ENCODE measurements at places on chromosomes 4 and X.

DNA sequence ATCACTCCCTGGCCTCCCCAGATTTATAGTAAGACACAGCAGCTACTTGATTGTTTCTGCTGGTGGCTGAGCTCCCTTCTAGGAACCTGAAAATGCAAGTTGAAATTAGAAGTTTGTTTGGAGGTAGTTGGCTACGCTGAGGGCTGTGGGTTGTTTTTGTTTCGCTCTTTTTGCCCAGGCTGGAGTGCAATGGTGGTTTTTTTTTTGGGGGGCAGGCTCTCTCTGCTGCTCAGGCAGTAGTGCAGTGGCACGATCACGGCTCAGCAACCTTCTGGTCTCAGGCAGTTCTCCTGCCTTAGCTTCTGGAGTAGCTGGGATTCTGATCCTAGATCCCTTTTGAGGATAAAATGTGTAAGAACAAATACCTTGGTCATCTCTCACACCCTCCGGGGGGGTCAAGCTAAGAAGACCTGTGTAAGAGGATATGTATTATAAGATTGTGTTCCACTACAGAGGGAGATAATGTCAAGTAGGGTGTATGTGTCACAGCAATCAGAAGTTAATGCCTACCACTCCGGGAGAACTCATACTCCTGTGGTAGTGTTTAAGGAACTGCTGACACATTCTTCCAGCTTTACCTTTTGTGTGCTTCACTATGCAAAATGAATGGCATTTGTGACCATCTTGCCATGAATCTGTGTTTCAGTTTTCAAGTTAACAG is 9.7 kb downstream of the JADE1 start:
- DNase-seq: no peak

DNA sequence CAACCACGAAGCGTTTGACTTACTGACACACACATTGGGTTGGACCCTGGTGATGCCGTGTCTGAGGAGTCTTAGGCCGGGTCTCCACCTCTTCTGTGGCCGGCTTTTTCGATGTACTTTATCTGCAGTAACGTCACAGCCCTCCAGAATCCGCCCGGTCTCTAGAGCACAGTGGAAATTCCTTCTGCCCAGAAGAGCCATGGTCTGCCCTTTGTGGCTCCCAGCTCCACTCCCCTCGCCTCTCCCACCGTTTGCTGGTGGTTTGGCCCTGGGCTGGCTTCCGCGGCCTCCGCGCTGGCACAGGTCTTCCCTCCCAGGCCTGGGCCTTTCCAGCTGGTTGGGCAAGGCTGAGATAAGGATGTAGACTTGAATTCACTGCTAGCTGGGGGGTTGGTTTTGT is 4.3 kb downstream of the MAEA start:
- DNase-seq: no peak

GRCh38 chr4:20348411-20348810 is 96.7 kb downstream of the SLIT2 start:
- DNase-seq: no peak

DNA sequence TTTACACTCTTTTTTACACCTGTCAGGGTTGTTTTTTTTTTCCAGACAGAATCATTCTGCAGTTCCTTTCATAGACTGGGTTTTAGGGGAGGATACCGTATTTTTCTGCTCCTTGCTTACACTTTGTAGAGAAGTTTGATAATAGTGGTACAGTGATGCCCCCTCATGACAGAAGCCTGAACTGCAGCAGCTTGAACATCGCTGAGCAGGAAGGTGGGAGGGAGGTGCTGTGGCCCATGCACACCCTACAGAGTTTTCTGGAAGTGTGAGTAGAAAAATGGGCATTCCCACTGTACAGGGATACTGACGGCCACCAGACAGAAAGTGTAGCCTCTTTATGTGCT is 54.5 kb downstream of the RAB40A start:
- peak; percentile 4 for DNase-seq

GRCh38 chr4:187309456-187309855 is 585.8 kb upstream of the FAT1 start:
- no peak for DNase-seq

GRCh38 chrX:27186671-27187070 is 276.5 kb downstream of the PPP4R3C start:
- DNase-seq: no peak

- DNase-seq: no peak
These were observed 278.5 kb downstream of the EPHA5 start for GRCh38 chr4:65391814-65392213.

- no peak for DNase-seq
These were observed 158.4 kb downstream of the TENT5D start for GRCh38 chrX:80578517-80579105.
